Smooth muscle cell of the brain vasculature (primary cell): ENCODE measurements at places on chromosomes 1 and 21.

- DNase-seq = peak; percentile 33
Observed at GRCh38 chr1:230268371-230269170, 157.6 kb downstream of the PGBD5 start.

DNA sequence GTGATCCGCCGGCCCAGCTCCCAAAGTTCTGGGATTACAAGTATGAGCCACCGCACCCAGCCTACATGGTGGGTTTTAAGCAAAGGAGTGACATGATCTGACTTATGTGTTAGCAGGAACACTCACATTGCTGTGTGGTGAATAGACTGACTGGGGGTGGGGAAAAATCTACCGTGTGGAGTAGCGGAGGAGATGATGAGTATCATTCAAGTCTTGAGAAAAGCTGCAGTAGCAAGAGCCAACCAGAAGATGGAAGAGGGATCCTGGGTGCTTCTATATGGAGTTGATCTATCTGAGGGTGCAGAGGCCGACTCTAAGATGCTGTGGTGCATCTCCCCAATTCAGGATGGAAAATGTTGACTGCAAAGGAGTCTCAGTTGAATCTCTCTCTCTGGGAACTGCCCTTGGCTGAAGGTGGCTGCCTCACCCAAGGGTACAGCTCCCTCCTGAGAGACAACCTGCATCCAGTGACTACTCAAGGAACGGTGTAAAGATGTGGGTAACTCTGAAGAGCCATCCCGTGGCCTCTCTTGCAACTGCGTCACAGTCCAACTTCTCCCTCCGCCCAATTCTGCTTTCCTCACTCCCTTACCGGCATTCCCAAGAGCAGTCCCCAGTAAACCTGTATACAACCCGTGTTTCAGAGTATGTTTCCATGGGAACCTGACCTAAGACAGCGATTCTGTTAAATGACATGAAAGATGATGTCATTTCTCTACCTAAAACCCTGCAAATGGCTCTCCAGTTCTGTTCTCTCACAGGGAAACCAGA, 7.4 kb upstream of the B3GALNT2 start:
- no peak for DNase-seq

DNA sequence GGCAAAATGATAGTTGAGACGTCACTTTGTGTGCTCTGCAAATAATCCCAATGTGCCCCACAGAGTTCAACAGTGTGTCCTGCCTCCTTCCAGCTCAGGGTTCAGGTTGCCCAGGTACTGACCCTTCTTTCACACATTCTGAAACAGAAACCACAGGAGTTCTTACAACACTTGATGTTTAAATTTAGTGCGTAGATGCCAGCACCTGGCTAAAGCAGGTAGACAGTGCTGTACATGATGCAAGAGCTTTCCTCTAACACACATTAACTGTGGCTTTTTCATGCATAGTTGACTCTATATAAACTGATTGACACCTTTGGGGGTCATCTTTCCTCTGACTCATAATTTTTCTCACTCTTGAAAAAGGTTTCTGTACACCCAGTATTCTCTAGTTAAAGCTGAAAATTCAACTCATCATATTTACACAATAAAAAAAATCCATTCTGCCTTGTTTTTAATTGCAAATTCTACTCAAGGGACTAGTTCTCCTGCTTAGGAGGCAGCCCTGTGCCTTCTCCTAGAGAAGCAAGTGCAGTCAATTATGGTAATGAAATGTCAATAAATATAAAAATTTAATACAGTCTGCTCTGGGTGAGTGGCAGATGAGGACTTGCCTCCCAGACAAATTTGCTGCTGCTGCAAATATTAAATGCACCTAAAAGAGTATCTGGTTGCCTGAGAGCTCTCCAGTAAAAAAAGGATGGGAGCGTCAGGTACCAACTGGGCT, 91.4 kb downstream of the NR5A2 start:
- DNase-seq = no peak

DNA sequence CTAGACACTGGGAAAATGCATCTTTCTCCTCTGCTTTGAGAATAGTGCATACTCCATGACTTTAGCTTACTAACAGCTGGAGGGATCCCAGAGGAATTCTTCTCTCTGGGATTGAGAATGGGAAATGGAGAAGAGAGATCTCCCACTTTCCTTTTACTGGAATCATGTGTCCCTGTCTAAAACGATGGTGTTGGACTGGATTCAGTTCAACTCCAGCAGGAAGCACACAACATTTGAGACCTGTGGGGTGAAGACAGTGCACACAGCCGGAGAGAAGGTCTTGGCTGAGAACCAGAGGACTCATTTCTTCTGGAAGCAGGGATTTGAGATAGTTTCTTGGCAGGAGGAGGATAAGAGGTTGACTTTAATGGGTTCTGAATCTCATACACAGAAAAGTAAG, 58.7 kb downstream of the TRABD2B start:
- no peak for DNase-seq

DNA sequence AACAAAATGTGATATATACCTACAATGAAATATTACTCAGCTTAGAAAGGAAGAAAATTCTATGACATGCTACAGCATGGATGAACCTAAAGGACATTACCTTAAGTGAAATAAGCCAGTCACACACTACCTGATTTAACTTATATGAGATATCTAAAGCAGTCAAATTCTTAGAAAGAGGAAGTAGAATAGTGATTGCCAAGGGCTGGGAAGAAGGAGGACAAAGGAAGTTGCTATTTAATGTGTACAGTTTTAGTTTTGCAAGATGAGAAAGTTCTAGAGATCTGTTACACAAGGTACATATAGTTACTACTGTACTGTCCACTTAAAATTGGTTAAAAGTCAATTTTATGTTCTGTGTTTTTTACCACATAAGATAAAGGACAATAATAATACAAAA, 87.5 kb upstream of the KCTD3 start:
- DNase-seq = no peak

- no peak for DNase-seq
Observed at GRCh38 chr1:20216574-20216973, 30.3 kb upstream of the PLA2G2C start.

DNA sequence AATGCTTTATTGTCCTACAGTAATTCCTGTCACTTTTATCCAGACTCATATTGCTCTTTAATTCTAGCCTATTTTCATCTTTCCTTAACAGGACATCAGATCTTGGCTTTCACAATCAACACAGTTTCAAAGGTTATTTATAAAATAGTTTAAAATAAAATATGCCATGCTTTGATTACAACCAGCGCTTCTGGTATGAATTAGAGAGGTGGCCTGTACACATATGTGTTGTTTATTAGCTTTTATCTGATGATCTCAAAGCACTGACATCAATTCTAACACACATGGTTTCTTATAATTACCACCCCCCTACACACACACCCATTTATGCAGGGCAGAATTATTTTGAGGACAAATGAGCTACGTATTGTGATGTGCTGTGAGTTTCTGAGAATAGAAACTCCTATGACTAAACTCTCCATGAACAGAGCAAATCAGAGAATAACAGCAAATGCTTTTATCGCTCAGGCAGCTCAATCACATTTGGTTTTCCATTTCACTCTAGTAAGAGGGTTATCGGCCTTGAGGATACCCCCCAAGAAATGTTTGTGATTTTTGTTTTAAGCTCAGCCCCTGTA, 18.0 kb downstream of the CD247 start:
- DNase-seq = no peak

DNA sequence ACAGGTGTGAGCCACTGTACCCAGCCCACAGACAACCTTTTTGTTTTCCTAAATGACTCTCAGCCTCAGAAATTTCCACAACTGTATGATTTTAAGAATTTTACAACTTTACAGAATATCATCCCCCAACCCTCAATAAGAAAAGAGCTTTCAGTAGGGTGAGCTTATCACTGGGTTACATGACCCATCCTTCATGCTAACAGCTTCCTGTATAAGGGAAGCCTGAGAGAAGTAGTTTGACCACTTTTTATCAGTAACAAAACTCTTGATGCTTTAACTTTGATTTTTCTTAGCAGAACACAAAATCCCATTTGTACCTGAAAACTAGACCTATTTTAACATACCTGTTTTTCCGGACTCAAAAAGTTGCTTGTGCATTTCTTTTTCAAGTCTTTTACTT, 9.7 kb upstream of the MYBPHL start:
- DNase-seq = no peak

DNA sequence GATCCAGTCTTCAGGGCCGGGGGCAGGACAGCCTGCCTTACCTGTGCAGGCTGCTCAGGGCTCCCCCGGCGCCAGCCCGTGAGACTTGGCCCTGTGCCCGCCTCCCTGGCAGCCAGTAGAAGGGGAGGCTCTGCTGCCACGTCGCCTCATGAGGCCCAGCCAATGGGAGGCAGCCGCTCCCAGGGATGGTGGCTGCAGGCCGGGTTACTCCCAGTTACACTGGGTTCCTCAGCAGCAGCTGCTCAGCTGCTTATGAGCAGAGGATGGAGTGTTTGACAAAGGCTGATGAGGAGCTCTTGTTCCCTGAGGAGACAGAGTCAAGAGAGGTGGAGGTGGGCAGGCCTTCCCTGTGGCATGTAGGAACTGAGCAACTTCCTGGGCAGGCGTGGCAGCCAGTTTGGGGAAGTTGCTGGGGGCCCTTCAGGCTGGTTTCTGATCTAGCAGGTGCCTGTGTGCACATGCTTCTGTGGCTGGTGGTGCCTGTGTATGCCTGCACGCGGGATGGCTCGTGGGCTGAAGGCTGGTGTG, 5.5 kb downstream of the MFSD2A start:
- DNase-seq = no peak

GRCh38 chr1:77081834-77082233, 137.4 kb downstream of the PIGK start:
- no peak for DNase-seq

- DNase-seq = no peak
Observed at GRCh38 chr1:25011943-25012638, 82.0 kb upstream of the RUNX3 start.
